ENCODE measurements at places on chromosomes 7 and 10. TPM values are rescaled to one million over a fixed set of nuclear protein-coding genes. Genes with fewer than 3 reads are reported as not detected.

- DNase-seq: no peak
These were observed 155.7 kb upstream of the HGF start for GRCh38 chr7:81925530-81925929.

Gene NEURL1
- 42.8 TPM for polyA plus RNA-seq

Gene PTPRZ1
- polyA plus RNA-seq: 7.4 TPM

- DNase-seq: peak; percentile 46
These were observed 711 bp downstream of the FAM221A start for GRCh38 chr7:23680414-23681405.

Gene MUC12
- polyA plus RNA-seq: 0.42 TPM

GRCh38 chr10:56319386-56319785 is 41.7 kb downstream of the ZWINT start:
- no peak for DNase-seq

Gene ASB10
- 1.7 TPM for polyA plus RNA-seq

Measured in muscle of arm (tissue), 14 donors.